Stimulated activated CD4-positive, alpha-beta T cell treated with anti-CD3 and anti-CD28 coated beads, Interleukin-12 subunit alpha, Interleukin-12 subunit beta, amount 100 ng/mL, for 4 hours (primary cell): ENCODE measurements at places on chromosomes 6 and 20.

DNA sequence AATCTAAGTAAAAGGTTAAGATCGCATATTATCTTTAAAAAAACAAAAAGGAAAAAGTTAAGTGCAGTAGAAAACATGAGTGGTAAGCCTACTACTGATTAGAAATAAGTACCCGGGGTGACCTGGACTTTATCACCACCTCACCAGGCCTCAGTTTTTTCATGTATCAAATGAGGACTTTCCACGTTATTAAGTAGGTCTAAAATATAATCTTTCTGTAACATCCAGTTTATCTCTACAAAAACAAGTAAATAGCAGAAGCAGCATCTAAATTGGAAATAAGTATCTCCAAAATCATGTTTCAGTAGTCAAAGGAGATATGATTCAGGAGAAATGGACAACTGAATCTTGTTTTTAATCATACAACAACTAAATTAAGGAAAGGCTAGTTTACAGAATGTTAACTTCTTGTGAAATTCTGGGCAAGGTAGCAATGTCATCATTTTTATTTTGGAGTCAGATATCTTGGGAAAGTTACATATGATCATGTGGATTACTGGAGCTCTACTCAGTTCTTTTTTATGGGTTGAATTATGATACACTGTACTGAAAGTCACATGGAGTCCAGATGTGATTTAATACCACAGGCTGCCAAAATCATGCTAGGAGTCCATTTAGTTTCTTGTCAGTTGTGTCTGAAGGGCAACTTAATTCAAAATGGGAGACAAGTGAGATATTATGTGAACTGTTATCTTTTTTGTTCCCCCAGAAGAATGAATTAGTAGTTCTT, 114.7 kb upstream of the PRL start:
- DNase-seq: no peak

- no peak for DNase-seq
Measured at GRCh38 chr20:5211803-5212714, 85.3 kb downstream of the CDS2 start.

DNA sequence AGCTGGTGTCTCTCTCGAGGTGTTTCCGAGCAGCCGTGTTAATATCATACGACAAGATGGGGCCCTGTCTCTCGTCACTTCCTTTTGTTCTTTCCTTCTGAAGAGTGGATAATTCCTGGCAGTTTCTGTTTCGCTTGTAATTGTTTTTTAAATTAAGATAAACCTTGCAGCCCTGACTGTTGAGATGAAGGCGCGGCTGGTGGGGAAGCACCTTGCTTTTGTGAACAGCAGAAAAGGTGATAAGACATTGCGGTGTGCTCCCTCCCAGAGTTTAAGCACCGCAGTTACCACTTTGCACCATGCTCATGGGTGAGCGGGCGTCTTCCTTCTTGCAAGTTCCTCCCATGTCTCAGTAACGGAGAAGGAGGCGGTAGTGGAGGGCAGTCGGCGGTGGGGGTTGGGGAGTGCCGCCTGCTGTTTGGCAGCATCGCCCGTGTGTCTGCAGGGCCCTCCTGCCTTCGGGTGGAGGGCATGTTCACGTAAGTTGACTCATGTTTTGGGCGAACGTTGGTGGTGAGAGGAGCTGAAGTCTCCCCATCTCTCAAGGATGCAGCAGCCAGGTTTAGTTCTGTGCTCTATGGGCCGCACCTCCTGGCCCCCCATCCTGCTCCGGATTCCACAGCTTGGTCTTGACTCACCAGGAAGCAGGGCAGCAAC, 345.9 kb downstream of the TAF4 start:
- DNase-seq: peak; percentile 12

DNA sequence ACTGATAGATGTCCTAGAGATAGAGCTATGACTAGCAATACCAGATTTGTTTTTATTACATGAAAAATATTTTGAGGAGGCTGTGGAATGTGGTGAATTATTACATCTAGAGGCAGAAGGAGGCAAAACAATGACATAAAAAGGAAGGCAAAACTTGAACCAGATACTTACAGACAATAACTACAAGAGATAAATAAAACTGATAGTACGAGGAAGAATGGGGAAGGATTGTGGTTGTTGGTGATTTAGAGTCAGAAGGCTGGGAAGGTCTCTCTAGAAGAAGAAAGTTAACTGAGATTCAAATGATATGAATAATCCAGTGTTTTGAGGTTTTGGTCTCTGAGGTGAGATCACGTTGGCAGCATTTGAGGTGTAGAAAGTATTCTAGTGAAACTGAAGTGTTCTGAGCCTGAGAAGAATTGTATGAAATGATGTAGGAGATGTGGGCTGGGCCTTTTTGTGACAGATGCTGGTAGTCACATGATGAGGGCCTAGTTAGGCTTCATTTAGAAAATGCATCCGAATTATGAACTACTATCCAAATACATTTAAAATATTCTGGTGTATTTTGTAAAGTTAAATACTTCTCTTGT, 589.1 kb downstream of the EYS start:
- DNase-seq: no peak

DNA sequence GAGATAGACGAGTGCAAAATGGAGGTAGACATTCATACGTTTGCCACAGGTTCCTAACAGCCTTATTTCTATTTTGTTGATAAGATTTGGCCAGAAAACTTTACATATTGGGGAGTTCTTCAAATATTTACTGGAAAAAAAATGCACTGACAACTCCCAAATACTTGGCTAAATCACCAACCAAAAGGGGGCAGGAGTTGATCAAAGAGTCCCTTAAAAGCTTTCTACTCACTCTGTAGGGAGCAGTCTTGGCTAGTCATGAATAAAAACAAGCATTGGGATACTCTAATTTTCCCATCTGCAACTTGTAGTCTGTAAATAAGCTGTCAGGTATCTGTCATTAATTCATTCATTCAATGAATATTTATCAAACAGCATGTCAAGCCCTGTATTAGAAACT, 18.4 kb downstream of the TENT5A start:
- no peak for DNase-seq

DNA sequence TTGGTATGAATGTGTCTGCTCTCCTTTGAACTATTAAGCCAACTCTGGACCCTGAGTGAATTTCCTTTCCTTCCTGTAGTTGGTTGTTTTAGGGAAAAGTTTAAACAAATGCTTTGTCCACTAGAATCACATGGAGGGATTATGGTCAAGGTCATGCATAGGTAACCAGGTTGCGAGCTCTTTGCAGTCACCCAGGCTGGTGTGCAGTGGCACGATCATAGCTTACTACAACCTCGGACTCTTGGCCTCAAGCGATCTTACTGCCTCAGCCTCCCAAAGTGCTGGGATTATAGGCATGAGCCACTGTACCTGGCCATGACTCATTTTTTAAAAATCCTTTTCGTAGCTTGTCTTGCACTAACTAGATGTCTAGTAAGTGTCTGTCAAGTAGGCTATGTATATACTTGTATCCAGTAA, 88.0 kb upstream of the SOX4 start:
- no peak for DNase-seq

DNA sequence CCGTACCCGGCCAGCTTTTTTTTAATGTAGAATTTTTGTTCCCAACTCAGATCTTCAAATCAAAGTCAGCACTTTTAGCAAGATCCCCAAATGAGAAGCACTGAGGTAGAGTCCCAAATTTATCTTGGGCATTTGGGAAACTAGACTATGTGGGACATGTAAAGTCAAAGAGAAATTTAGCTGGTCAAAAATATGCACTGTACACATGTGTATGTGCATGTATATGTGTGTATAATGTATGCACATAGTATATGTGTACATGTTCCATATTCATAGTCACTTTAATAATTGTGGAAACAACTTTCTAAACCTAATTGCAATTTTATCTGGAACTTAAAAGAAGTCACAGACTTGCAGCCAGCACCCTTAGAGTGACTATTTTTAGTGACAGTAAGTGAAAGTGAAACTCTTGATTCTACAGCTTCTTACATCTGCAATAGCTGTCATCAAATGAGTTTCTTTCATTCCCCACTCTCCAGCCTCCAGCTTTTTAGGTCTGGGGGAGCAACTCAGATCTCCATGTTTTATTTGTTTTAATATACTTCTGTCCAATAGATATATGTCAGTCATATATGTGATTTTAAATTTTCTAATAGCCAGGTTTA, 53.6 kb downstream of the CDC40 start:
- no peak for DNase-seq

DNA sequence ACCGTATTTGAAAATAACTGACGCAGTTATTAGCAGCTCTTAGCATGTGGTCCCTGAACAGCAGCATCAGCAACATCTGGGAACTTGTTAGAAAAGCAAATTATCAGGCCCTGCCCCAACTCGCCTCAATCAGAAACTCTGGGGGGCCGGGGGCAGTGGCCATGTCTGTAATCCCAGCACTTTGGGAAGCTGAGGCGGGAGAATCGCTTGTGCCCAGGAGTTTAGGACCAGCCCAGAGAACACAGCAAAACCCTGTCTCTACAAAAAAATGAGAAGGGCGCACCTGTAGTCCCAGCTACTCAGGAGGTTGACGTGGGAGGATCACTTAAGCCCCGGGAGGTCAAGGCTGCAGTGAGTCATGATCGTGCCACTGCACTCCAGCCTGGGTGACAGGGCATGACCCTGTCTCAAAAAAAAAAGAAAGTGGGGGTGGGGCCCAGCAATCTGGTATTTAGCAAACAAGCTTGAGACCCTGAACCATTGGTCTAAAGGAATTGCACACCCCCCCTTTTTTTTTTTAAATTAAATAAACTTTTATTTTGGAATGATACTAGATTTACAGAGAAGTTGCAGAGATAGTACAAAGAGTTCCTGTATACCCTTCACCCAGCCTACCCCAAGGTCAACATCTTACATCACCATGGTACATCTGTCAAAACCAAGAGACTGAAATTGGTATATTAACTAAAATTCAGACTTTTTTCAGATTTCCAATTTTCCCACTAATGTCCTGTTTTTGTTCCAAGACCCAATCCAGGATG, 6.7 kb downstream of the SRXN1 start:
- no peak for DNase-seq

- DNase-seq: no peak
Measured at GRCh38 chr20:44431502-44432234, 44.0 kb upstream of the TTPAL start.

DNA sequence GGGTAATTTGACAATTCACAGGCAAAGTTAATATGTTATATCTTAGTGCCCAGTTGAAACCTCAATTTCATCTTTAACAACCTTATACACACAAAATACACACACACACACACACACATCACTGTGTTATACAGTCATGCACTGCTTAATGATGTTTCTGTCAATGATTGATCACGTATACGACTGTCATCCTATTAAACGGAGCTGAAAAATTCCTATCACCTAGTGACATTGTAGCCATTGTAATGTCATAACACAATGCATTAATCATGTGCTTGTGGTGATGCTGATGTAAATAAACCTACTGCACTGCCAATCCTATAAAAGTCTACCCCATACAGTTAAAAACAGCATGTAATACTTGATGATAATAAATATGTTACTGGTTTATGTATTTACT, 64.8 kb upstream of the HLA-E start:
- DNase-seq: no peak

DNA sequence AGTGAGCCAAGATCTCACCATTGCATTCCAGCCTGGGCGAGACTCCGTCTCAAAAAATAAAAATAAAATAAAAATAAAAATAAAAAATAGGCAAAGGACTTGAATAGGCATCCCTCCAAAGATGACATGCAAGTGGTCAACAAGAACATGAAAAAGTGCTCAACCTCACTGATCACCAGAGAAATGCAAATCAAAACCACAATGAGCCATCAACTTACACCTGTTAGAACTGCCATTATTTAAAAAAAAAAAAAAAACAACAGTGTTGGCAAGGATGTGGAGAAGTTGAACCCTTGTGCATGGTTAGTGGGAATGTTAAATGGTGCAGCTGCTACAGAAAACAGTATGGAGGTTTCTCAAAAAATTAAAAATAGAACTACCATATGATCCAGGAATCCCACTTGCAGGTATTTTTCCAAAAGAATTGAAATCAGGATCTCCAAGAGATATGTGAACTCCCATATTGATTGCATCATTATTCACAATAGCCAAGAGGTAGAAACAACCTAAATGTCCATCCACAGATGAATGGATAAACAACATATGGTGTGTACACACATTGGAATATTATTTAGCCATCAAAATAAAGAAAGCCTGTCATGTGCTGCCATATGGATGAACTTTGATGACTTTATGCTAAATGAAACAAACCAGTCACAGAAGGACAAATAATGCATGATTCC, 2.8 kb downstream of the C20orf203 start:
- no peak for DNase-seq

- peak; percentile 16 for DNase-seq
Measured at GRCh38 chr6:161393839-161394364, 120.0 kb upstream of the AGPAT4 start.

DNA sequence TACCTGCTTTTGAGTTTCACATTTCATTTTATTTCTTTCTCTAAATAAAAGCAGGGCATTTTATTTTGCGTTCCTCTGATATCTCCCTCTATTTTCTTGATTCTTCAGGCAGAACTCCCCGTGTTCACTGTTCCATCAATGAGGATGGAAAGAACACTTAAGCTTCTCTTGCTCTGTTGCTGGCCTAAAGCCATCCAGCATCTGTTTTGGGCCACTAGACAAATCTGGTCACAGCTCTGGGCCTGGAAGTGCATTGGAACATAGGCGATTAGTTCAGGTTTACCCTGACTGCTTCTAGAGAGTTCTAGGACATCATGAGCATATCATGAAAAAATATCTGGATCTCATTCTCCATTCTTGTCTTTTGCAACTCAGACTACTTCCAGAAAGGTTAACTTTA, 611.2 kb downstream of the UTRN start:
- DNase-seq: no peak

DNA sequence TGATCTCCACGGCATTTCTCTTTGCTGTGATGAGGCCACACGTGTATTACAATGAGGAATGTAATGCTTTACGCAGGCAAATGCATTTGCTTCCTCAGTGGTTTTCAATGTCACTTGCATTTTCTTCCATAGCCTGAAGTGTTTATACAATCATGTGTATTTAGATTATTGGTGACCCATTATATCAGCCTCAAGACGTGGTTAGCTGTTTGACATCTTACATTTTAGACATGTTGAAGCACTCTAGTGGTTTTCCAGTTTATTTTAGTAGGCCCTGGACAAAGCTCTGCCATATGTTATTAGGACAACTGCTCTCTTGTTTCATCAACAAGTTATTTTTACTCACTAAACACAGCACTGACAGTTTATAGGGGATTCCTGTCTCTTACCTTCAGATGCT, 200.4 kb downstream of the UTRN start:
- no peak for DNase-seq
